CD4-positive, CD25-positive, alpha-beta regulatory T cell (primary cell): ENCODE measurements at places on chromosomes 3 and 15. TPM values are rescaled to one million over a fixed set of nuclear protein-coding genes. Genes with fewer than 3 reads are reported as not detected.

DNA sequence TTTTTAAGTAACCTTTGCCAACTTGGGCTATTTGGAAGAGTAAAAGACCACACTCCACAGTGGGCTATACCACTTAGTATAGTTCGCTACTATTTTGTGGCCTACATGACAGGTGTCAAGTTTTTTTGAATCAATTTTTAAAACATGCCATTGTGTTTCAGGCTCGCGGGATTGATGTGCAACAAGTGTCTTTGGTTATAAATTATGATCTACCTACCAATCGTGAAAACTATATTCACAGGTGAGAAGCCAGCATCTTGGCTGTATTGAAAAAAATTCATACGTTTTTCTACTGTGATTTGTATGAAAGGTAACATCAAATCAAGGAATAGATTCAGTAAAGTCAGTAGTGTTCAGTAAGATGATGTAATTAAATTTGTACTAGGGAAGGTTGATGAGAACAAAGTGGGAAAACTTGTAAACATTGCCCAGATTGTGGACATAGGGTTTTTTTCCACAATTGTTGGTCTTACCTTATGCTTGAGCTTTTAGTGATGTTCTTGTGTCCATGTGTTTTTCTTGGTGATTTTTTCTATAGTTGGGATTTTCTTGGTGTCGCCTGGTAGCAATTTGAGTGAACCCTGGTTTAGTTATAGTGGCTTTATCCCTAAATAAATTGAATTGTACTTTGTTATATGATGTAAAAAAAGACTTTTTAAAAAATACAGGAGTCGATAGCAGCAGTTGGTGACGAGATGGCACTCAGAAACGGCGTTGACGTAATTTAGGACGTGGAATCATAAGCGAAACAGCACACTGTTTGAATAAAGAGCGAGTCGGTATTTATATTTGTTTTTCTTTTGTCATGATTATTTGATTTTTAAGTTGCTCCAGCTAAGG lies 4.5 kb downstream of the EIF4A2 start:
- no peak for DNase-seq

DNA sequence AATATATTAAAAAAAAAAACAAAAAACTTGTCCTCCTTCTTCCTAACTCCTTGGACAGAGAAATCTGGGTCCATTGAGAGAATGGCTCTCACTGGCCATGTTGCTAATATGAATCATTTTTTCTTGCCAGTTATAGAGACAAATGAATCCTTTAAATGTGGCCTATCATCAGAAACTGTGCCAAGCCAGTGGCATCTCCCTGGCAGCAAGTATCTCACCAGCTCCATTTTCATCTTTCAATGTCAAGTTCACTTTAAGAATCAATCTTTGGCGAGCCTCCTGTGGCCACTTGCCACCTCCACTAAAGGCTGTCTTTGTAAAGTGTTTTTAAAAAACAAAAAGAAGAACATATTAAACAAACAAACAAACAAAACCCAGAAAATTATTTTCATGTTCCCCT lies 202.5 kb downstream of the TUSC7 start:
- no peak for DNase-seq

Gene RLBP1
- polyA plus RNA-seq = not detected

Gene SPATA12
- not detected for polyA plus RNA-seq

Gene BNC1
- polyA plus RNA-seq = not detected
